ENCODE measurements at places on chromosomes 12 and 14.

- no peak for DNase-seq
Measured at GRCh38 chr14:72833174-72833573, 60.7 kb downstream of the DPF3 start.

DNA sequence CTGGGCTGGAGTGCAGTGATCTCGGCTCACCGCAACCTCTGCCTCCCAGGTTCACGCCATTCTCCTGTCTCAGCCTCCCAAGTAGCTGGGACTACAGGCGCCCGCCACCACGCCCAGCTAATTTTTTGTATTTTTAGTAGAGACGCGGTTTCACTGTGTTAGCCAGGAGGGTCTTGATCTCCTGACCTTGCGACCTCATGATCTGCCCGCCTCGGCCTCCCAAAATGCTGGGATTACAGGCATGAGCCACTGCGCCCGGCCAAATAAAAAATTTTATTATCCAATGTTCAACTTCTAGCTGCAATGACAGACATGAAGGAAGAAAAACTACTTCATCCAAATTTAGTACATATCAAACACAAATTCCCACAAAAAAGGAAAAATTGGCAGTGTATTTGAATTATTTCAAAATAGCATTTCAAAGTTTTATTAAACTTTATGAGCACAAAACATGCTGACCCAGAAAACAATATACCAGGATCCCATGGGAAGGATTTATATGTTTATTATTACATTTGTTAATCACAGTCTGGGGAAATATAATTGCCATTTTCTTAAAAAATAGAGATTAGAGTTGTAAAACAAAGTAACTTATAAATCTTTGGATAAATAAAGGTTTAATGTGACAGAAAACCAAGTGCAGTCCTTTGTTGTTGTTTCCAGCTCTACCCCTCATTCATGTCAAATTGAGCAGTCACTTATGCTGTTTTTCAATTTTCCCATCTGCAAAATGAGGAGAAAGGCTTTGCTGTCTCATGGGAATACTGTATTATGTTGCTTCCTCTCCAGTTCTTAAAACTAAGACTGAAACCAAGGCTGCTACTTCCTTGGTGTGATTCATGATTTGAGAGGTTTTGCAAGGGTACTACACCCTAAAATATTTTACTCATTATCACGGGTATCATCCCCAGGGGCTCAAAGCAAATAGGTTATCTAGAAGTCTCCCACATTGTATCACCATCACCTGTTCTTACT, 155.2 kb upstream of the AVPR1A start:
- no peak for DNase-seq

GRCh38 chr12:132735496-132735895, 24.9 kb downstream of the PGAM5 start:
- no peak for DNase-seq

- no peak for DNase-seq
Measured at GRCh38 chr12:132620113-132620898, 1.7 kb downstream of the P2RX2 start.

DNA sequence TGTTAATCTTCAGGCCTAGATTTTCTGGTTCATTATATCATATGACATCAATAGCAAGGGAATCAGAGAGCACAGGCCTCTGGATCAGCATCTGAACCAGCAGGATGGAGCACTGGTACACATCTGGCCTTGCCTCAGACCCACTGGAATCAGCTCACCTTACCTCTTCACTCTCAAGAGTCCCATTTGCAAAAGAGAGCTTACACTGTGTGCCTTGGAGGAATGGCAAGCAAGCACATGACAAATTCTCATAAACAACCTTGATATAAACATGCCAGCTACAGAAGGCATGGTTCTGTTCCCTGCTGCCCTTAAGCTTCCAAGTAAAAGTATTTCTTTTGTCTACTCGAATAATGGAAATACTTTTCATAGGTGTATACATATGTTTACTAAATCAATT, 128.6 kb upstream of the CPM start:
- no peak for DNase-seq

DNA sequence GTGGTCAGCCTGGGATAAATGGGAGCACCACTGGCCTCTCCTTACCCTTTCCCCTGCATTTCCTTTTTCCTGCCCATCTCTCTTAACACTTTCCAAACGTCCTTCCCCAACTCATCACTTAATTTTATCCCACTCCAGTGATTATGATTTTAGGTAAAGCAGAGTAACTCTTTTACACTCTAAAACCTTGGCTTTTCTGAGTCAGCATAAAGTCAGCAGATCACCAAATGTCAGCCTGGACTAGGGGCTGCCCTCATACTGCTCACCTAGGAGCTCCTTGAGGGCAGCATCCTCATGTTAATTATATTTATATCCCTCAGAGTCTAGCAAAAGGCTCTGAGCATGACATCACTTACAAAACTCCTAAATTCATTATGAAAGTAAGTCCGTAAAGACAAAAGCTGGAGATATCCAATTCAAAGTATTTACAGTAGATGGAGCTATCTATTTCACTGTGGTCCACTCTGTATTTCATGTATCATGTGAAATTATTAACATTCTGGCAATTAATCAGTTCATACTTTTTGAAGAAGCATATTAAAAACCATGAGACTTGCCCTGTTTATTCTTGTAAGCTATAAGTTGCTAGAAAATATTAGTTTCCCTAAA, 17.0 kb upstream of the DICER1 start:
- no peak for DNase-seq

- no peak for DNase-seq
Measured at GRCh38 chr14:63287666-63288483, 30.9 kb downstream of the GPHB5 start.

GRCh38 chr12:119229837-119230236, 51.1 kb downstream of the HSPB8 start:
- DNase-seq = peak; percentile 44

GRCh38 chr14:79011091-79011919, 841.1 kb downstream of the NRXN3 start:
- peak; percentile 37 for DNase-seq

DNA sequence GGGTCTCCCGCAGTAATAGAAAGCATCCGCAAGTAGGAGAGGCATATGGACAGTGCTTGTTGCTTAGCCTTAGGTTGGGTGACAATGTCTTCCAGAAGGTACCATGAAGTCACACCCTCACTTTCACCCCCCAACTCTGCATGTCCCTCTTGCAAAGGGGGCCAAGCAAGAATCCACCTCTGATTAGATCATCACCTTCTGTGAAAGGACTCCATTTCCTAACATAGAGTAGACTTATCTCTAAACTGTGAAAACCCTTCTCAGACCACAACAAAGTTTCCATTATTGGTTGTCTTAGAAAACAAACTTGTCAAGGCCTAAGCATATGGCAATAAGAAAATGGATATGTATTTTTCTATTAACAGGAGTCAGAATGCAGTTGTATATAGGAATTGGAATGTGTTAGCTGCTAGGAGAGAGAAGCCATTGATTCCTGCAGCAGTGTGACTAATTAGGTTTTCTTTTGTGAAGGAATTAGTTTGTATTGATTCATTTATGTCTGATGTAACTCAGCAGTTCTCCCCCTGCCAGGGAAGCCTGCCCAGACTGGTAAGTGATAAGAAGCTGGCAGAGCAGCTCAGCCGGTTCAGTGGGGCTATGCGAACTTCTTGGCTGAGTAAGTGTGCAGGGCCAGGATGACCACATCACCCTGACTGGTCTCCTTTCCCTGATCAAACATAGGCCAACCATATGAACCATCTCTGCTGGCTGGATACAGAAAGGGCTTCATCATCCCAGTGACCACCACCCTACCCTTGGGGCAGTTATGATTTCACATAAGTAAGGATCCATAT, 107.3 kb upstream of the CCDC196 start:
- no peak for DNase-seq

DNA sequence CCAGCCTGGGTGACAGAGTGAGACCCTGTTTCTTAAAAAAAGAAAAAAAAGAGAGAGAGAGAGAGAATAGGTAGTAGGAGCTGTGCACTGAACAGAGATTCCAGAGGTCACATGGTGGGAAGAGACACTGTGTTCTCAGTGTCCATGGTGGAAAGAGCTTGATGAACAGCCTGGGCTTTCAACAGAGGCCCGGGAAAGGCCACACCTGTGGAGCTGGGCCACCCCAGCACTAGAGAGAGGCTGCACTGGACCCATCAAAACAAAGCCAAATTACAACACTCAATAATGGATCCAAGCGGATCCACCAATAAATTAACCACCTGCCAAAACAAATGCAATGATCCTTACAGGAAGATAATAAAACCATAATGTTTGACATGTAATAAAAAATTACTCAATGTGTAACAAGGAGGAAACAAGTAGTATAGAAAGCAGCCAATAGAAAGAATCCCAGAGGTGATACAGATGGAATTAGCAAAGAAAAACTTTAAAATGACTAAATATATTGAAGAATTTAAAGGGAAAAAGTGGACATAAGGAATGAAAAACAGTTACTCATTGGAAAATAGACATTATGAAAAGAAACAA, 44.8 kb upstream of the BCL2L14 start:
- no peak for DNase-seq

Data from ACHN (cell line).